ENCODE measurements at places on chromosomes 12 and 14. TPM values are rescaled to one million over a fixed set of nuclear protein-coding genes. Genes with fewer than 3 reads are reported as not detected.

The RNU4-1 gene
- not detected for total RNA-seq

The ALG10 gene
- 5.0 TPM for total RNA-seq

The ANKRD33 gene
- not detected for total RNA-seq

The FBLN5 gene
- 28.1 TPM for total RNA-seq

DNA sequence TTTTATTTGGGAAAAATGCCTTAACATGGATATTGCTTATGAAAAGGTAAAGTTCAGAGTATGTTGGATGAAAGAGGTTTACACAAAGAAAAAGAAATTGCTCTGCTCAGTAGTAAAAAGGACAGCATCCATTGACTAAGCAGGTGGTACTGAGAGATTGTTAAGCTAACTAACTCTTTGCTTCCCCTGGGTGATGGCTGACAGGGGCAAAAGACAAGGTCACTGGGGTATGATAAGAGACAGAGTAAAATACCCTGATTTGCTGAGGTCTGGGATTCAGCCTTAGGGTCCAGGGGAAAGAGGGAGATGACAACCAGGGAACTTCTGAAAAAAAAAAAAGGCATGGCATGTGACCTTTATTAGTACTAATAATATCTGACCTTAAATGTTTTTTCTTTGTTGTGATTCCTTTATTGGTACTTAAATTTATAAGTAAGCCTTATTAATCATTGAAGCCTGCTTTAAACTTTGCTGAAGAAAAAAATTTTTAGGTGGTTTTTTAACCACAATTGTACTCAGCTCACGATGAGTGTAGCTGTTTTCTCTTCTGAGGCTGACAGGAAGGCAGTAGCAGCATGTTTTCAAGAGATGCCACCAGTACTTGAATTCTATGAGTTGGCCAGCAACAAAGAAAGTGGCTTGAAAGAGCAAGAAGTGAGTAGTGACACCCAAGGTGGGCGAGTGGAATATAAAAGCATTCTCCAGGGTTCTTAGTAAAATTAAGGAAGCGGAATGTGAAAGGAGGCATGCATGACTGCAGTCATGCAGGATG is 43.7 kb upstream of the KITLG start:
- no peak for DNase-seq

DNA sequence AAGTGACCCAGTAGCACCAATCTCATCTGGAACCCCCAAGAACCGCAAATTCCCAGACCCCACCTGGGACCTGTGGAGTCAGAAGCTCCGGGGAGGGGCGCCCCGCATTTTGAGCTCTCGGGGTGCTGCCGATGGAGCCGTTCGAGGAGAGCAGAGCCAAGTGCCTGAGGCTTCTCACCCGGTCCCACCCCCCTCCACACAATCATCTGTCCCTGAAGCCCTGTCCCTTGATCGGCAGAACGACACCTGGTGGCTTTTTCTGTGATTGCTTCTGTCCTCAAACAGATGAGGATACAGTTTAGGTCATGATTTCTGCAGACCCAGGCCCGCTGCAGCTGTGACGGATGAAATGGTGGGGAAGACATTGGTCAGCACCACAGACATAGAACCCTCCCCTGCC is 74.7 kb downstream of the NOC4L start:
- no peak for DNase-seq

- DNase-seq = no peak
Observed at GRCh38 chr14:75489480-75489837, 32.8 kb upstream of the BATF start.

GRCh38 chr12:28618171-28618570 is 427.9 kb downstream of the CCDC91 start:
- no peak for DNase-seq

GRCh38 chr12:19461999-19462398 is 22.7 kb downstream of the AEBP2 start:
- DNase-seq = no peak

Data from lower leg skin (tissue), 4 donors.